ENCODE measurements at places on chromosomes 12 and 14. TPM values are rescaled to one million over a fixed set of nuclear protein-coding genes. Genes with fewer than 3 reads are reported as not detected.

Gene DPY19L2
- 2.9 TPM for total RNA-seq

Gene PLEKHG7
- total RNA-seq: not detected

Gene RIPK3
- total RNA-seq: 8.0 TPM

Gene CCDC60
- total RNA-seq: not detected

Gene NOS1
- total RNA-seq: 1.1 TPM

Gene TMTC2
- 3.1 TPM for total RNA-seq

Gene AMHR2
- not detected for total RNA-seq

Gene PPP2R3C
- 10.5 TPM for total RNA-seq

Gene SLC25A21
- 0.34 TPM for total RNA-seq

Gene DCP1B
- 12.7 TPM for total RNA-seq

Gene SNRPF
- 15.5 TPM for total RNA-seq

Gene KRT3
- not detected for total RNA-seq

Gene CCDC38
- total RNA-seq: not detected

Gene CELA1
- not detected for total RNA-seq

Gene KRT4
- not detected for total RNA-seq

Gene TCL1A
- total RNA-seq: not detected

Gene DBX2
- not detected for total RNA-seq

Gene RASSF8
- total RNA-seq: 10.3 TPM

Gene P2RX4
- 16.5 TPM for total RNA-seq

Gene EMP1
- total RNA-seq: 135 TPM

Gene ESRRB
- total RNA-seq: not detected

Gene ZBTB25
- total RNA-seq: 3.4 TPM

Gene DDHD1
- total RNA-seq: 6.0 TPM

Gene COX8C
- not detected for total RNA-seq

Gene MYH6
- total RNA-seq: not detected

Gene KRT85
- not detected for total RNA-seq

Gene ABHD12B
- not detected for total RNA-seq

Gene GPRC5D
- not detected for total RNA-seq

Gene TMEM119
- 0.49 TPM for total RNA-seq

Gene ARHGDIB
- 50.9 TPM for total RNA-seq

Gene BHLHE41
- 0.19 TPM for total RNA-seq

Gene MMP17
- total RNA-seq: 9.3 TPM

Gene KRT72
- total RNA-seq: not detected

Gene KRT8
- 107 TPM for total RNA-seq

Gene GALNT6
- 72.2 TPM for total RNA-seq

Gene SUOX
- total RNA-seq: 8.3 TPM

Gene FBRSL1
- total RNA-seq: 27.3 TPM

Gene KRT82
- not detected for total RNA-seq

Gene SMCO2
- total RNA-seq: 0.31 TPM

Gene FAR2
- total RNA-seq: 4.5 TPM

Gene PDE3A
- not detected for total RNA-seq

Gene SERPINA9
- total RNA-seq: not detected

Gene KIF5A
- 0.08 TPM for total RNA-seq

Gene ASCL1
- not detected for total RNA-seq

Gene TTC8
- total RNA-seq: 17.4 TPM

Gene ITGB7
- 0.04 TPM for total RNA-seq

Gene SPX
- total RNA-seq: 1.5 TPM

Gene TCL1B
- total RNA-seq: not detected

Gene KLHDC1
- 2.1 TPM for total RNA-seq

Gene SERPINA10
- total RNA-seq: not detected

Gene AVPR1A
- not detected for total RNA-seq

Gene ENDOU
- total RNA-seq: not detected

Gene KLHL28
- 4.1 TPM for total RNA-seq

Gene SLC6A15
- total RNA-seq: 37.3 TPM

Gene WNT5B
- 19.9 TPM for total RNA-seq

Gene PLXNC1
- total RNA-seq: under 0.01 TPM

Gene WIF1
- not detected for total RNA-seq

Gene SLC25A47
- total RNA-seq: not detected

Measured in hair follicular keratinocyte (primary cell).